ENCODE measurements at places on chromosomes 7 and 10.

DNA sequence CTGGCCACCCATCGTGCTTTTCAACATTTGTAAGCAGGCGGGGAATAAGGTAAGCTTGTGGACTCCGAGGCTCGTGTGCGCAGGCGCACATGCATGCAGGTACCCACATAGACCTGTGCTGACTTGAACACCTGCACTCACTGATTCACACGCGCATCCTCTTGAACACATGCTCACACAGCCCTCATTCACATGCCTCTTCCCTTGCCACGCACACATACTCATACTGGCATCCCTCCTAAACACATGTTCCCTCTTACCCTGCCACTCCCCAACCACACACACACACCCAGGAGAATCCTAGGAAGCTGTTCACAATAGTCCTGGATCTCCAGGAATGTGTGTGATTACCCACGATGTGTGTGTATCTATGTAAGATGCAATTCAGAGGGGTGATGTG lies 44.1 kb upstream of the LBX1 start:
- no peak for DNase-seq

GRCh38 chr10:56633876-56634452 lies 272.9 kb upstream of the ZWINT start:
- no peak for DNase-seq

- no peak for DNase-seq
These were observed 23.0 kb downstream of the DIP2C start for GRCh38 chr10:666237-667012.

DNA sequence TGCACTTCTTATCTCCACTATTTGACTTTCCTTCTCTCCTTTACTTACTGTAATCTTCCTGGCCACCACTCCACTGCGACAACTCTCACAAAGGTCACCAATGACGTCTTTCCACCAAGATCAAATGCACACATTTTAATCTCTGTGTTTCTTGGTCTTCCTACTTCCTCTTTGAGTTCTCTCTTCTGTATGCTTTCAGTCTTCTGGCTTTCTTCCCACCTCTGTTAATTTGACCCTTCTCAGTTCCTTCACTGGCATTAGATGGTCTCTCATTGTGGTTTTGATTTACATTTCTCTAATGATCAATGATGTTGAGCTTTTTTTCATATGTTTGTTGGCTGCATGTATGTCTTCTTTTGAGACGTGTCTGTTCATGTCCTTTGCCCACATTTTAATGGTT lies 31.9 kb downstream of the FAM107B start:
- DNase-seq = no peak

DNA sequence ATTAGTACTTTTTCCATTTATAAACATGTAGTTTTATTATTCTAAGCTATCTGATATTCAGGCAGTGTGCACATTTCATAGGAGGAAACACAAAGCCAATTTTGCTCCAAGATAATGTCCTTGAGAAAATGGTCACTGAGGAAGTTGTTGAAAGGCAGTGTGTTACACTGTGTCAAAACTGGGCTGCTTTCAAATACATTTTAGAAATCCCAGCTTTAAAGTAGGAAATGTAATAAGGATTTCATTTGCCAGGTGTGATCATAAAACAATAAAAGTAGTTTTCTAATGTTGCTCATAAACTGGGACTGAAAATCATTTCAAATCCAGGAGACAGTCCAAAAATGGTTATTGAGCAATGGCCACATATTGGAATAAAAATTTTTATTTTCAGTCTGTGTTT lies 80.1 kb downstream of the WDR37 start:
- DNase-seq = no peak

- no peak for DNase-seq
These were observed 52.4 kb downstream of the SHH start for GRCh38 chr7:155759740-155760430.

- DNase-seq = no peak
These were observed 23.0 kb downstream of the SFR1 start for GRCh38 chr10:104144931-104145330.

- DNase-seq = no peak
These were observed 164.4 kb downstream of the SVIL start for GRCh38 chr10:29470355-29470705.

GRCh38 chr10:49486009-49486408 lies 52.9 kb downstream of the ERCC6 start:
- no peak for DNase-seq

GRCh38 chr10:132303361-132304115 lies 4.2 kb downstream of the STK32C start:
- DNase-seq = no peak

DNA sequence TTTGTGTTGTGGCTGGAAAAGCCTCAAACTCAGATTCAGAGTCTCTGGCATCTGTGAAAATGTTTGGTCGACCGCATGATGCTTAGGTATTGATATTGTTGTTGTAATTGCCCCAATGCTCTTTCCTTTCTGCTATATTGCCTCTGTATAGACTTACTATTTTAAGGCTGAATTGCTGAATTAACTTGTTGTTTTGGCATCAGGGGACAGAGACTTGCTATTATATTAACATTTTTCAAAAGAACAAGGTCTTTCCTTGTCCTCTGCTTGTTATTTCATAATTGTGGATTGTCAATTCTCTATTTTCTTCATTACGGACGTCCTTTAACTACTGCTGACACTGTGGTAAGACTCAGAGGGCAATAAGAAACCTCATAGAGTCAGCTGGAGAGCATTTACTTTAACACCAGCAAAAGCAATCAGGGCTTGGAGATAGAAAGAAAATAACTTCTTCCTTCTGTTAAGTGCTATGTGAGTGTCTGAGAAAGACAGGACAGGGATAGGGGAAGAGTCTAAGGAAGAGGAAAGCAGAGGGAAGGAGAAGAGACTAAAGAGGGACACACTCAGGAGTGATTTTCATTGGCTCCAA lies 17.6 kb downstream of the CPED1 start:
- no peak for DNase-seq

GRCh38 chr7:10312942-10313341 lies 660.7 kb upstream of the PHF14 start:
- DNase-seq = no peak

GRCh38 chr10:16989826-16990293 lies 139.8 kb downstream of the CUBN start:
- no peak for DNase-seq

DNA sequence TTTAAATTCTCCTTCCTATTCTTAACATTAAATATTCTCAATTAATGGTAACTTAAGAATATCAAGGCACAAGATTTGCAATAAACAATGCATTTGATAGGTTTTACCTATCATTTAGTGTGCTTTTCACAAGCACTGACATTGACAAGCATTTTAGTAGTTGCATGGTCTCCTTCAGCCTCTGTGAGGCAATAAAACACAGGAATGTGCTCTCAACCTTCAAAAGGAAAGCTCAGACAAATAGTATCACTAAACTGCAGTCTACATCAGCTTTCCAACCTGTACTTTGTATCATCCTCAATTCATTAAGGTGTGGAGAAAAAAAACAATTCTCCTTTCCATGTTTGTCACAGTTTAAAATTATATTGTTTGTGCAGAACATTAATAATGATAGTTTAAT lies 51.1 kb upstream of the TSPAN13 start:
- no peak for DNase-seq

GRCh38 chr7:90216771-90217170 lies 5.2 kb downstream of the STEAP2 start:
- no peak for DNase-seq

DNA sequence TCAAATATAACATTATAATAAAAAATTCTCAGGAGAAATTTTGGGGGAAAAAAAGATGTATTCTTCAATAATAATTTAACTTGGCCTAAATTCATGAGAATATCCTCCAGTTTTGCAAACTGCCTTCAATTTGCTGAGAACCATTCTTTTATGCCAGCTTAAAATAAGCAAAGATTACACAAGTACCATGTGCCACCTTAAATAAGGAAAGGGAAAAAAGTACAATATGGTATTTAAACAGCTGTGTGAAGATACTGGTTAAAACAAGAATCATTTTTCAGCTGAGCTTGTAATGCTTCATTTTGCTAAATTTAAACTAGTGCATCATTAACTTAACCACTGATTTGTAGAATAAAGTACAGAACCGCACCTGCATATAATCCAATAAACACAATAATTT lies 217.8 kb downstream of the LRRN3 start:
- no peak for DNase-seq

DNA sequence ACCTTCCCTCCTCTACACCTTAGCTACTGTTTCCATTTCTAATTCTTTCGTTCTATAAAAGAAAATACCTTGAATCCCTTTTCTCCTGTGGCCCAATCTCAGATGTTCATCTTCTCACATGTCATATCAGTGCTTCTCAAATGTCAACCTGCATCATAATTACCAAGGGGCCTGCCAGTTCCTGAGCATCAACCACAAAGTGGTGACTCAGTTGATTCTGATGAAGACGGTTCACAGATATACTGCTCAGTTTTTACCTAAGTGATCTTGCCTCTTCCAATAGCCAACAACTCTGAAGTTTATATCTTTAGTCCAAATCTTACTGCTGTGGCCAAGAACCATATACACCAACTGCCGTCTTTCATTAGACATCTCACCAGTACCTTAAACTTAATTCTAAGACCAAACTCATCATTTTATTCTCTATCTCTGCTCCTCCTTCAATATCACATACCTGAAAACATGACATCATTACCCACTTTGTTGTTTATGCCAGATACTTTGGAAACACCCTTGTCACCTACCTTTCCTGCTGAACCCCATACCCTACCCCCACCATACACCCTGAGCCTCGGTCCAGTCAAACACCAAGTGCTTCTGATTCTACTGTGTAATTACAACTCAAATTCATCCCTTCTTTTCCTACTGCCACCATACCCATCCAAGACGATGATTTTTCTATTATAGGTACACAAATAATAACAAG lies 115.5 kb downstream of the LMBR1 start:
- DNase-seq = no peak

DNA sequence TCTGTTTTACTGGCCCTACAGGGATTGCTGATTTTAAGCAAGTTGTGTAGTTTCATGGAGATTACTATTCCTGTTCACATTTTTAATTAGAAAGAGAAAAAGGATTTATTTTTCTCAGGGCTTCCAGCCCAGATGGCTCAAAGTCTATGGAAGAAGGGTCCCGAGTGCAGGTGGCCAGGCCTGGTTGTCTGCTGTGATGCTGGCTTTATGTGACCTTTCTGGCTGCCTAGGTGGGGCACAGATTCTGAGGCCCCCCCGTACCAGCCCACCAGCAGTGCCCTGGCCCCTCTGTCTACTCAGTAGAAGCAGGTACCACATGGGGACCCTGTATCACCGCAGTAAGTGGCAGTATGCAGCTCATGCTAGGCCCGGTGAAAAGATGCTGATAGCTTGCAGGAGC lies 426.5 kb downstream of the LRMDA start:
- DNase-seq = no peak

DNA sequence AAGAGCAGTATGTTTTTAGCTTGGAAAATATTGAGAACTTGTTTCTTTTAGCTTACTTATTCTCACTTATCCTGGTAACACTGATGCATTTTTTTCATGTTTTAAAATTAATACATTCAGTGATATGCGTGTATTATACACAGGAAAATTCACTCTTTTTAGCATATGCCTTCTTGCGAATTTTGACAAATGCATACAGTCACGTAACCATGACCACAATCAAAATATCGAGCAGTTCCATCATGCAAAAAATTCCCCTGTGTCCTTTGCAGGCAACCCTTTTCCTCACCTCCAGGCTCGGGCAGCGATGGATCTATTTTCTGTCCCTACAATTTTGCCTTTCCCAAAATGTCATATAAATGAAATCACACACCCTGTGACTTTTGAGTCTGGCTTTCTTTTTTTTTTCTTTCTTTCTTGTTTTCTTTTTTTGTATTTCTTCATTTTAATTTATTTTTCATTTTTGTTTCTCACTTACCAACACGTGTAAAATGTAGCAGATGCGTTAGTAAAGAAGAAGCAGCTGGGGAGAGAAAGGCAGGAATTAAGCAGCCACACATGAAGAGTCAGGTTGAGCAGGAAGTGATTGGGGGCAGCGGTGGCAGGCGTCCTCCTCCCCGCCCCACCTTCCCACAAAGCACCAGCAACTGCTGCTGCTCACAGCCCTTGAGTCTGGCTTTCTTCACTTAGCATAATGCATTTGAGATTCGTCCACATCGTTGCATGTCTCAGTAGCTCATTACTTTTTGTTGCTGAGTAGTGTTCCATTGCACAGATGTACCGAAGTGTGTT lies 29.9 kb downstream of the ADRB1 start:
- peak; percentile 19 for DNase-seq

DNA sequence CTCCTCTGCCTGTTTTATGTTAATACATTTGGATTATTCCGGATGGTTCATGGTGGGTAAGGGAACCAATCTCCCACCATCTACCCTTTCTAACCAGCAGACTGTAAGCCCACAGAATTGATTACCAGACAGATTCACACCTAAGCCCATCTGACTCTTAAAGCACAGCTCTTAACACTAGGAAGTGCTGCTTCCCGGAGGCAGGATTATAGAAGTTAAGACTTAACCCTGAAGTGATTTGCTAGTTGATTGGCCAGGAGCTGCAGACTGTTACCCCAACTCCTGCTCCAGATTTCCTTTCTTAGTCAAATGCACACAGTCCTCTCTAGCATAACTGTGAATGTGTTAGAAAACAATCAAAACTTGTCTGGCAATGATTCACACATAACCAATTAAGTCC lies 221.7 kb downstream of the CDK14 start:
- no peak for DNase-seq

- DNase-seq = peak; percentile 83
These were observed 29.8 kb downstream of the PLAU start for GRCh38 chr10:73940634-73941221.
